ENCODE measurements at places on chromosomes 1 and 21.

GRCh38 chr1:209876078-209876800 lies 48.5 kb downstream of the UTP25 start:
- DNase-seq, result no peak

DNA sequence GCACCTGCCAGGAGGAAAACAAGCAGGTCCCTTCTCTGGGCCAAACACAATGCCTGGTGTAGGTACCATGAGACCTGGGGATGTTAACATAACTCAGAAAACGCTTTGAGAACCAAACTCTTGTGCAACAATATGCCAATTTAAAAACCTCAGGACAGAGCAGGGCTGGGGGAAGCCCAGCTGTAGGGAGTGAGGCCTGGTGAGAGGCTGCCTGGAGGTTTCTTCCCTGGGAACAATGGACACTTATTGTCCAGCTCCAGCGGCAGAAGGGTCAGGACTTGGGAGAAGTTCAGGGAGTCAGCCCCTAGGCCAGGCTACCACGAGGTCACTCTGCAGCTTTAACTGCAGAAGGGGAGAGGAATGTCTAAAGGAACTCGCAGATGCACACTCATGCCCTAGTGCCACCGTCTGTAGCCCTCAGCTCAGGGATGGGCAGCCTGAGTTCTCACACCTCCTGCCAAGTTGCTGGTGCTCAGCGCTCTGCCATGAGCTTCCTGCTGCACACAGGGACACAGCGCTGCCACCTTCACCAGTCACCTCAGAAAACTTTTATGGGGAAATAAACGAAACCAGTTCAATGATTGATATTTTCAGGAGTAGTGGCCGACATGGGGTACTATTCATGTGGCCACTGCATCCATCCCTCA lies 8.5 kb downstream of the GPR157 start:
- DNase-seq, result no peak

DNA sequence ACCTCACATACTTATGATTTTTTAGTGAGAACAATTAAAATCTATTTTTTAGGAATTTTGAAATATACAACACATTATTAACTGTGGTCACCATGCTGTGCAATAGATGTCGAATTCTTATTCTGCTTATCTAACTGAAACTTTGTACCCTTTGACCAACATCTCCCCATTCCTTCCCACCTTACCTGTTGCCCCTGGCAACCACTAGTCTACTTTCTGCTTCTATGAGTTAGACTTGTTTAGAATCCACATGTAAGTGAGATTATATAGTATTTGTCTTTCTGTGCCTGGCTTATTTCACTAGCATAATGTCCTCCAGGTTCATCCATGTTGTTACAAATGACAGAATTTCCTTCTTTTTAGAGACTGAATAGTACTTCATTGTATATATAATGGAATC lies 168.3 kb downstream of the LBR start:
- DNase-seq, result no peak

DNA sequence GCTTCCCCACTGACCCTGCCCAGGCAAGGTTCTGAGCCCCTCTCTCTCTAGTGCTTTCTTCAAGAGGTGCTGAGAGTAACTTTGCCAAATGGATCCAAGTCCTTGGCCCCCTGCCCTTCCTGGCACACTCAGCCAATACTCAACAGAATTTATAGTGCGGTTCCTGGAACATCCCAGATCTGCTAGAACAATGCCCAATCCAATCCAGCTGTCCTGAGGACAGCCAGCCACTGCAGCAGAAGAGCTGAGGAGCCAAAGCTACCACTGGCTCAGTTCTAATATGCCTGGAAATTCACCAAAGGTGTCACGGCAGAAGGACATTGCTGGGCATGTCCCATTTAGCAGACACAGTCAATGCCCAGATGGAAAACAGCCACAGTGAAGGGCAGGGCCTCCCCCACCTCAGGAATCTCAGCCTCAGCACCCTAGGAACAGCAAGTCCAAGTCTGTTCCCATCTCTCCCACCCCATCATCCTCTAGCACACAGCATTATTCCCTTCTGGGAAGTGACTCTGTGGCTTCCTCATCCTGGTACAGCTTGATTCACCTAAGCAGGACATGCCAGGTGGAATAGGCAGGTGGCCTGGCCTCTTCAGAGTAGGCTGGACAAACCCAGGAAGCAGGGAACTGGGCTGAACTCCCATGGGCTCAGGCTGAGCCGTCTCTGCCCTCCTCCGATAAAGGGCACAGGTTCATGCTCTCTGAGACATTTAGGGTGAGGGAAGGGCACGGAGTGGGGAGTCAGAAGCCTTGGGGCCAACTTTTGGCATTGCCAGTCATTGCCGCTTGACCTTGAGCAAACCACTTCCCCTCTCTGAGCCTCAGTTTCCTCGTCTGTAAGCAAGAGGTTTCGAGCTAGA lies 24.6 kb downstream of the PMVK start:
- no peak for DNase-seq

GRCh38 chr1:46130606-46131005 lies 1.8 kb downstream of the PIK3R3 start:
- no peak for DNase-seq

- no peak for DNase-seq
Observed at GRCh38 chr1:225021037-225021436, 91.6 kb downstream of the DNAH14 start.

- DNase-seq, result no peak
Observed at GRCh38 chr1:12456979-12457378, 161.0 kb downstream of the DHRS3 start.

- no peak for DNase-seq
Observed at GRCh38 chr1:184033711-184034167, 3.8 kb downstream of the COLGALT2 start.

DNA sequence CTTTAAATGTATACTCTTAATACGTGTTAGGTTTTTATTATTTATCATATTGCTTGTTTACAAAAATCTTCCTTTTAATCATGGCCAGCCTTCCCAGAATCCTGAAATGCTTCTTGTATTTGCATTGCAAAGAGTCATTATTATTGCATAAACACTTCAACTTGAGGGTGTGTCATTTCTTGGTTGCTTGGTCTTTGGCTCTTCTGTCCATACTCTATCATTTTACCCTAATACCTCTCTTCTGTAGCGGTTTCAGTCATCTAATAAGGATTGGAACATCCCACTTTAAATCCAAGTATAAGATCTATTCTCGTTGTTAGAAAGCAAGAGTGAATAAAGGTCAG lies 200.6 kb upstream of the CACYBP start:
- no peak for DNase-seq

DNA sequence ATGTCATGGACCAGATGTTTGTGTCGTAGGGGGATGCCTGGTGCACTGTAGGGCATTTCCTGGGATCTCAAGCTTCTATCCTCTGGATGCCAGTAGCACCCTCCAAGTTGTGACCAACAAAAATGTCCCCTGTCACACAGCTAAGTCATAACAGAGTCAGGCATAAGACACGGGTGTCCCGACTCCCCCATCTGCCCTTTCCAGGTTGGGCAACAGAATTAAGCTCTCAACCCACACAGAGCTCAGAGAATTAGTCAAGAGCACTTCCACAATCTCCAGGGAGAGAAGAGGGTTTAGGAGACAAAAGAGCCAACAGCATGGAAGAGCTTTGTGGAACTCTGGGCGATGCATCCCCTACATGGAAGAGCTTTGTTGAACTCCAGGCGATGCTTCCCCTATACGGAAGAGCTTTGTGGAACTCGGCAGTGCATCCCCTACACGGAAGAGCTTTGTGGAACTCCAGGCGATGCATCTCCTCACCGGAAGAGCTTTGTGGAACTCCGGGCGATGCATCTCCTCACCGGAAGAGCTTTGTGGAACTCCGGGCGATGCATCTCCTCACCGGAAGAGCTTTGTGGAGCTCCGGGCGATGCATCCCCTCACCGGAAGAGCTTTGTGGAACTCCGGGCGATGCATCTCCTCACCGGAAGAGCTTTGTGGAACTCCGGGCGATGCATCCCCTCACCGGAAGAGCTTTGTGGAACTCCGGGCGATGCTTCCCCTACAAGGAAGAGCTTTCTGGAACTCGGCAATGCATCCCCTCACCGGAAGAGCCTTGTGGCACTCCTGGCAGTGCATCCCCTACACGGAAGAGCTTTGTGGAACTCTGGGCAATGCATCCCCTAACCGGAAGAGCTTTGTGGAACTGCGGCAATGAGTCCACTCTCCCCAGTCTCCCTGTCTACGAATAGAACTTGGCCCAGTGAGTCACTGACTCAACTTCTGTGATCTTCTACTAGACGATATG lies 422.7 kb downstream of the KIF26B start:
- DNase-seq, result no peak

- DNase-seq, result no peak
Observed at GRCh38 chr1:30514945-30515344, 208.4 kb downstream of the MATN1 start.

- no peak for DNase-seq
Observed at GRCh38 chr1:200075522-200075921, 48.0 kb downstream of the NR5A2 start.

GRCh38 chr1:9503001-9503675 lies 36.1 kb upstream of the SLC25A33 start:
- DNase-seq, result no peak

GRCh38 chr1:11935057-11935412 lies 518 bp downstream of the PLOD1 start:
- no peak for DNase-seq

- DNase-seq, result no peak
Observed at GRCh38 chr21:35988416-35989137, 71.7 kb downstream of the SETD4 start.

DNA sequence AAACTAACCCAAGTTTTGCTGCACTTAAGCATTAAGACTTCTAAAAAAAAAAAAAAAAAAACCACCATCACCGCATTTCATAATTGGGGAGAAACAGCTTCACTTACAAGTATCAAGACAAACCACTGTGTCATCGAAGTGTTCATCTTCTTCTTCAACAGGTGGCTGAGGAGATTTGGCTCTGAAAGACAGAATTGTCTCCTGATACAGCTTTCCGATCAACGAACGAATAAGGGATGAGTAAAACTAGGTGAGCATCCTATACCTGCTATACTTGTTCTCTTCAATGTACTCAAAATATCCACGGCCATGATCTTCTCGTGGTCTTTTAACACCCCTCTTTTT lies 2.0 kb downstream of the HNRNPU start:
- no peak for DNase-seq

DNA sequence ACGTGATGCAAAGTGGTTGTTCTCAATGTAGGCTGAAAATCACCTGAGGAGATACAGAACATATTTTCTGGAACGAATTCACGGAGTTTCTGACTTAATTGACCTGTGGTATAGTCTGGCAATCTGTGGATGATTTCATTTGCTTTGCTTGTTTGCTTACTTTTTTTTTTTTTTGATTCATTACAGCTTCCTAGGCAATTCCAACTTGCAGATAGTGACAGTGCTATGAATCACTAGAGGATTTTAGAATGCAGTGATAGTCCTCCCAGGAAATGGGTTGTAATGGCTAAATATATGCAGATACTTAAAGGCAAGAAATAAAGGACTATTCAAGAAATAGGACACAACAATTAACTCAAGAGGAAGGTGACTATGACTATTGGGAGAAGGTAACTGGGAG lies 1378.1 kb upstream of the PRMT6 start:
- no peak for DNase-seq

DNA sequence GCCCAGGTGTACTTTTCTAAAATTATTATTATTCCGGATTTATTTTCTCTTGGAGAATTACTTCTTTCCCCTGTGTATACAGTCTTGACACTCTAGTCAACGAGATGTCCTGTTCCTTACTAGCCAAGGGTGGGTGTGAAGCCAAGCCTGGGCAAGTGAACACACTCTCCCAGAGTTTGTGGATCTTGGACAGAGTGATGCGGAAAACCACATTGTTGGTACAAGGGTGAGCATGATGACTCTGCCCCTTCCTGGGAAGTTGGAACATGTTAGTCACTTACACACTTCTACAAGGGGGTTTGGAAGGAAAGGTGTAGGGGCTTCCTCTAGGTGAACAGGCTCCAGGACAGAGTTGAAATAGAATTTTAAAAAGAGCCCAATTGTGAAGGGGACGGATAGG lies 20.0 kb upstream of the RD3 start:
- DNase-seq, result no peak

DNA sequence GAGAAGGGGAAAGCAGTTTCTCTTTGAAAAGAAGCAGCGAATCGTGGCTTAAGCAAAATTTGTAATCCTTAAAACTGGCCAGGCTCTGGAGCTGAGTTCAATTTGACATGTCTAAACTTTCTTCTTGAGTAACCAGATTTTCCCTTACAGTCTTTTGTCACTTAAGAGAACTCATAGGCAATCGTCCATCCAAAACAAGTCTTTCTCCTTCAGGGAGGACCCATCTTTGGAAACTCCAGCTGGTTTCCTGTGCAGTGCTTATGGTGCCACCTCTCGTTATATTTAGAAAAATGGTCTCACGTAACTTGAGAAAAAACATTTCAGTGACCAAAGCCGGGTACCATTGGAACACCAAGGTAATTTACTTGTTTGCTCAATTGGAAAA lies 1.8 kb upstream of the PTTG1IP start:
- DNase-seq, result no peak

DNA sequence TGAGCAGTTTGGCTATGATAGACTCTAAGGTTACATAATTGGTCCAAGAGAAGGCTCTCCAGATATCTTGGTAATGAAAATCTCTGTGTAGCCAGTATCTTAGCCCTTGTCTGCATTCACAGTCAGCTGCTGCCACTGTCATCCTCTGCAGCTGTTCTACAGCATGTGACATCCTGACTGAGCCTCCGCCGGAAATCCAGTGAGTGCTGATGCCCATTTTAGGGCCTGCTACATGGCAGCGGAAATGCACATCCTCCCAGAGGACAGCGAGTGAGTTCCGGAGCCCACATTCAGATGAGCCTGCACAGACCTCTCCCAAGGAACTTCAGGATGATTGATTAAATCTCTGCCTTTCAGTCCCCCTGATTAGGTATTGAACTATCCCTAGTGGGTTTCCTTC lies 237.1 kb downstream of the HHIPL2 start:
- no peak for DNase-seq

- DNase-seq, result no peak
Observed at GRCh38 chr1:187374082-187374481, 545.3 kb downstream of the PLA2G4A start.

DNA sequence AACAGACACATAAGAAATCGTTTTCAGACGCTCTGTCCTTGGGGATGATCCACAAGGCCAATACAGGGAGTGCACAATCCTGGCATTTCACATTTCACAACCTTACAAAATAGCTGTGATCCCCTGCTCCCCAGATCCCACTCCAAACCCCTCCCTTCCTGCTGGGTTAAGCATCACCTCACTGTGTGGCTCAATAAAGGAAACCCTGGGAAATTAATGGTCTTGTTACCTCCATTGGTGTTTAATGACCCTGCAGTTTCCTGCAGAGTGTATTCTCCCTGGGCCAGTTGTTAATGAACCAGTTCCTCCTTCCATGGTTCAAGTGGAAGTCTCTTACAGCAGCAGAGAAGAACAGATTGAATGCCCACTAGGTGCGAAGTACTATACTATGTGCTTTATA lies 334.7 kb downstream of the OMA1 start:
- DNase-seq, result no peak

DNA sequence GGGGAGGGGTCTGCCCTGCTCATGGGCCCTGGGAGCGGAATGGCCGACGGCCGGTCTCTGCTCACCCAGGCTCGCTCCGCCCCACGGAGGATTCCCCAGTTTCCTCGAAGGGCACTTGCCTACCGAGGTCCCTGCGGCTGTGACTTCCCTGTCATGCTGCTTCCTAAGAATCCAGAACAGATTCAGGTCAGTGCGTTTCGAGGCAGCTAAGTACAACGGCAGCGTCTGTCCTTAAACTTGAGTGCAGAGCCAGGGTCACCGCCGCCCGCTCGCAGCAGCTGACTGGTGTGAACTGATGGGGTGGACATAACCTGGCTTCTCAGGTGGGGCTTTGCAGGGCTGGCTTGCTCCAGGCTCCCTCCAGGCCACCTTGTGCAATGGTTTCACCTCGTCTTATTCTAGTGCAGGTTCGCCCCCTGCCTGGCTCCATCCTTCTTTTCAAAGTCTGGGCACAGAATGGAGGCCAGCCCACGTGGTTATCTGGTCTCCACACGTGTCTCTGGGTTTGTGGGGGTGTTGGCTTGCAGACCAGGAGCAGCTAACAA lies 7.6 kb upstream of the C1orf174 start:
- DNase-seq, result no peak
